ENCODE measurements at places on chromosomes 5 and 9.

DNA sequence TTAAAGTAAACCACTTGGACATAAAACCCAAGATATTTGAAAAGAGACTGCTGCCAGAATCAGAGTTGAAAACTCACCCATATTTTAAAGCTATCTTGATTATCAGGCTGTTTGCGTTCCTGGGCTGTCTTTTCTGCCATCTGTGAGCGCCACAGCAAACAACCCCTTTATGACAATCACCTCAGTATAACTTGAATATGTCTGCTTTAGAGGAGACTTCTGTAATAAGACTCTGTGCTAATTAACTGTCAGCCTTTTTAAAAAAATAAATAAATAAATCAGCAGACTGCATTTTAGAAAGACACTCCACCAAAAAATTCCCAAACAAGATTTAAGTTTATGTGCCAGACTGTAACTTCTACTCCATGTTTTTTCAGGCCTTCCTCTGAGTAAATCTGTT lies 375.7 kb upstream of the CCNH start:
- DNase-seq = no peak

GRCh38 chr9:127833555-127833954 lies 20.9 kb downstream of the ENG start:
- no peak for DNase-seq

- DNase-seq = no peak
Observed at GRCh38 chr9:124882231-124882630, 20.3 kb downstream of the ARPC5L start.

GRCh38 chr5:35900972-35901695 lies 37.3 kb downstream of the CAPSL start:
- DNase-seq = peak; percentile 10

- DNase-seq = no peak
Observed at GRCh38 chr9:7546261-7546660, 253.3 kb downstream of the DMAC1 start.

DNA sequence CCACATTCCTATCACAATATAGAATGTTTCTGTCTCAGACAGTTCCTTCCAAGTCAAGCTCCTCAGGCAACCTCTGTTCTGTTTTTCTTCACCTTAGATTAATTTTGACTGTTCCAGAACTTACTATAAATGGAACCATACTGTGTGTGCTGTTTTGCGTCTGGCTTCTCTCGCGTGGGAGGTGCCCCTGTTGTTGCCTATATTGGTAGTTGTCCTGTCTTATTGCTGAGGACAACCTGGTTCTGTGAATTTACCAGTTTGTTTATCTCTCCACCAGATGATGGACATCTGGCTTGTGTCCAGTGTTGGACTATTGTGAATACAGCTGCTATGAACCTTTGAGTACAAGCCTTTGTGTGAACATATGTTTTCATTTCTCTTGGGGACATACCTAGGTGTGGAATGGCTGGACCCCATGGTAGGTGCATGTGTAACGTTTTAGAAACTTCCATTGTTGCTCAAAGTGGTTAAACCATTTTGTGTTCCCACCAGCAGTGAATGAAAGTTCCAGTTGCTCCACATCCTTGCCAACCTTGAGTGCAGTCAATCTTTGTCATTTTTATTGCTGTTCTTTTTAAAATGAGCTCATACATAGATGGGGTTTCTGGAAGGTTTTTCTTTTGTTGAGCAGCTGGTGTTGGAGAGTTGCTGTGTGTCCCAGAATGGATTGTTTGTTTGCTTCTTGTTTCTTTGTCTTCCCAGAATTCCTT lies 18.1 kb downstream of the HMCN2 start:
- no peak for DNase-seq

DNA sequence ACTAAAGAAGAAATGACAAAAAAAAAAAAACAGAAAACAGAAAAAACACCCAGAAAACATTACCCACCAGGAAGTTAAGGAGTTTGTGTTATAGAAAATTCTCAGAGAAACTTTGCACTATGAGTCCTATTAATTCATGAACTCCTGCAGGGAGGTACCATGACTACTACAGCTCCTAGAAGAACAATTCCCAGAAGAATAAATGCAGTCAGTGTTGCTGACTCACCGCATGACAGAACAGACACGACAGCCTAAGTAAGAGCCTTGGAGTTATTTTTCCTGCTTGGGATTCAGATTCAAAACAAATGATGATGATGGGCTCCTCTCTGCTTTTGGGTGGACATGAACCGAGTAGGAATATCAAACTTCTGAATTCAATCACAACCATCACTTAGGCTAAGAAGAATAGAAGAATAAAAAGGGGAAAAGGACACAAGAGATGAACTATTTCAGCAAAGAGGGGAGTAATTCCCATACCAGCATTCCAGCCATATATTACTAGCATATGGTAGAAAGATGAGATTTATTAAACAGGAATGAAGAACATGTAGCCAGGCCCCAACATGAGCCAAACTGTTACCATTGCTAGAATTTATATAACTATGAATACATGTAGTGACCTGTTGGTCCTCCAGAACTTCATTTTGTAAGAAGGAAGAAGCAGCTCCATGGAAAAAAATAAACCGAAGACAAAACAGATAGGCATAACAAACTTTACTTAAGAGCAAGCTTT lies 209.6 kb upstream of the PDE4D start:
- DNase-seq = no peak

GRCh38 chr9:224582-225520 lies 10.2 kb downstream of the DOCK8 start:
- DNase-seq = no peak

- no peak for DNase-seq
Observed at GRCh38 chr9:34123682-34124081, 2.8 kb downstream of the DCAF12 start.

DNA sequence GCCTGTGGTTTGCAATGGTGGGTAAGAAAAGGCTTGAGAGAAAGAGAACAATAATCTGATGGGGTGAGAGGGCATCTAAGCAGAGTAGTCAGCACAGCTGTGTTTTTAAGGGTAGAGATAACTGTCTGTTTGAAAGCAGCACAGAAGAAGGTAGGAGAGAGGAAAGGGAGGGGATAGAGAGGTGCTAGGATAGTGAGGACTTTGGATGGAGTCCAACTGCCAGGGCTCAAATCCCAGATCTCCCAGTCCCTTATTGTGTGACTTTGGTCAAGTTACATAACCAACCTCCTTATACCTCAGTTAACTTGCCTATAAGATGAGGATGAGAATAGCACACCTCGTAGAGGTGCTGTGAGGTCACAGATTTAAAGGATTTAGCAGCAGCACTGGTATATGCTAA lies 55.6 kb downstream of the GPR21 start:
- DNase-seq = no peak

GRCh38 chr5:43771611-43772031 lies 168.6 kb downstream of the NNT start:
- no peak for DNase-seq

DNA sequence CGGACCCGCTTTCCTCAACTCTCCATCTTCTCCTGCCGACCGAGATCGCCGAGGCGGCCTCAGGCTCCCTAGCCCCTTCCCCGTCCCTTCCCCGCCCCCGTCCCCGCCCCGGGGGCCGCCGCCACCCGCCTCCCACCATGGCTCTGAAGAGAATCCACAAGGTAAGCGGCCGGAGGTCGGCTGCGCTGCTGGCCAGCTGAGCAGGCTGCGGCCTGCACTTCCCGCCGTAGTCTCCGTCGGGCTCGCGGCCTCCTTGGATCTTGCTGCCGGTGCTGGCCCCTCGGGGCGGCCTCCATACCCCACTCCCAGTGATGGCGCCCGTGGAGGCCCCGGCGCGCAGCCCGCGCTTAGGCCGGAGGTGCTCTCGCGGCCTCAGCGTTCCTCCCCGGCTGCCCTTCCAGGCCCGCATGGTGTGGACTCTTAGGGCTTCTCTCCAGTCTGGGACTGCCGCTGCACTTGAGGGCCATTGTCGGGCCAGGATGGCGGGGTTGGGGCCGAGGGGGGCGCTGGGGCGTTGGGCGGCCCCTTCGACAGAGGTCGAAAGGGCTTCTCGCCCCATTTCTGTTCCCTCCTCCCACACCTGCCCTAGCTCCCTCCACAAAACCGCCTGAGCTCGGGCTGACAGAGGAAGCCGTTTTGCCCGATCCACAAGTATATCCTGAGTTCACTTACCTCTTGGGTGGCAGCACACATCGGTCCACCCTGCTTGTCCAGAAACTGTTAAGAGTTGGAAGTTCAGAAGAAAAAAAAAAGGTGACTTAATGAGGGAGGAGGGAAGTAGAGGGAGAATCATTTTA lies 714 bp downstream of the UBE2D2 start:
- DNase-seq = no peak

DNA sequence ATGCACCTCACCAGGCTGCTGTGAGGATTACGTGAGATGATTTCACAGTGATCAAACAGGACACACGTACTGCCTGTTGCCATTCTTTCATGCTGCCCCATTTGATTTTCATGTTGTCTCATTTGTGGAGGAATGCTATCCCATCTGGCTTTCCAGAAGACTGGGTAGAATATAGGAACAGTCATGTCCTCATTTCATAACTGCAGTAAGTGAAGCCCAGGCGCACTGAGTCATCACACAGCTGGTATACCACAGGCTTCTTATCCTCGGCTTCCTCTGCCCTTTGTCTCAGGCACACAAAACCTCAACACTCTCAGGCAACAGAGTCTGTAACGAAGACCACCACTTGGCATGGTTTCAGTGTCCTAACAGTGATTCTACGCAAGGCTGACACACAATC lies 62.3 kb downstream of the LHFPL2 start:
- DNase-seq = no peak

- no peak for DNase-seq
Observed at GRCh38 chr5:112908854-112909253, 13.2 kb downstream of the REEP5 start.

GRCh38 chr5:107424491-107424890 lies 246.2 kb downstream of the EFNA5 start:
- DNase-seq = no peak

- DNase-seq = no peak
Observed at GRCh38 chr5:7377761-7378160, 18.2 kb upstream of the ADCY2 start.

DNA sequence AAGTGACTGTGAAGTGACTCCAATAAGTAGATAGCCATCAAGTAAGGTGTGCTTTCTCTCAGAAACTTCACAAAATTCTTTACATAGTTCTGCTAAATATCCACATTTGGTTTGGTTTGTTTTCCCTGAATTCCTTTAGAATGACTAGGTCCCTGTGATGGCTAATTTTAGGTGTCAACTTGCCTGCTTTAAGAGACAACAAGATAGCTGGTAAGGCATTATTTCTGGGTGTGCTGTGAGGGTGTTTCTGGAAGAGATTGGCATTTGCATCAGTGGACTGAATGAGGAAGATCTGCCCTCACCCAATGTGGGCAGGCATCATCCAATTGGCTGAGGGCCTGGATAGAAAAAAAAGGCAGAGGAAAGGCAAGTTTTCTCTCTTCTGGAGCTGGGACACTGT lies 8.3 kb upstream of the PTBP3 start:
- no peak for DNase-seq

GRCh38 chr9:122096620-122097415 lies 3.7 kb upstream of the TTLL11 start:
- no peak for DNase-seq

GRCh38 chr5:73214996-73215395 lies 42.0 kb downstream of the TMEM174 start:
- DNase-seq = peak; percentile 69

DNA sequence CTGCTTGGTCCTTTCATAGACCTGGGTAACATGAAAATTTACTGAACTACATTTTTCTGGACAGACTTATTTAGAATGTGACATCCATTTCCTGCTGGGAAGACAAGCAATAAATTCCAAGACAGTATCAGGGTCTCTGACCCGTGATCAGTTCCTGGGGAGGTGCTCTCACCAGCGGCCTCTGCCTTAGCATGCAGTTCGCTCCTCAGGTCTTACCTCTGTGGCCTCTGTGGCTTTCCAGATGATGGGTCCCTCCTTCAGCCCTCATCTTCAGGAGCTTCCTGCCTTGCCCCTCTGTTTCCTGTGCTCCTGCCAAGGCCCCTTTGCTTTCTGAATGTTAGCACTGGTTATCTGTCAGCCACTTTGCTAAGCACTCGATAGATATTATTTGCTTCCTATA lies 66.4 kb downstream of the CMYA5 start:
- no peak for DNase-seq

- peak; percentile 72 for DNase-seq
Observed at GRCh38 chr5:154397652-154398406, 48.0 kb upstream of the SAP30L start.

DNA sequence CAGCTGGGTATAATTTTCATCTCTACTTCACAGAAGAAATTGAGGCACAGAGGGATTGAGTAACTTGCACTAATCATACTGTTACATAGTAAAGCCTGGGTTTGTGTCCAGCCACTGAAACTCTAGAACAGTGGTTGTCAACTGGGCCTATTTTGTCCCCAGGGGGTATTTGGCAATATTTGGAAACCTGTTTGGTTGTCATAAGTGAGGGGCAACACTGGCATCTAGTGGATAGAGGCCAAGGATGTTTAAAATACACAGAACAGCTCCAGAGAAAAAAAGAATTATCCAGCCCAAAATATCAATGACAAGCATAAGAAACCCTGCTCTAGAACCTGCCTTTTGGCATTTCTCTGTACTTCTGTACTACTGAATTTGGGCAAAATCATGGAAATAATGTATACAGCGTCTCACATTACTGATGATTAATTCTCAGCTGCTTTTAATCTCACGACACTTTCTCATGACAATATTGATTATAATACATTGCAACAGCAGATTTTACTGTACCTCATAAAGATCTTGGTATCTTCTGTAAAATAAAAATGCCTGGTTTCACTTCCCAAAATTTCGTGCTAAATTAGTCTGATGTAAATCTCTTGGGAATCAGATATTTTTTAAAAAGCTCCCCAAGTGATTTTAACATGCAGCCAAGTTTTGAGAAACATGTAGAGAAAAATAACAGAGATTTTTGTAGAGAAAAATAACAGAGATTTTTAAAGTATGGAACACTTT lies 112.7 kb downstream of the RORB start:
- DNase-seq = no peak

- no peak for DNase-seq
Observed at GRCh38 chr5:91499943-91500531, 116.9 kb upstream of the ARRDC3 start.

- DNase-seq = no peak
Observed at GRCh38 chr5:42944989-42945388, 95.1 kb downstream of the ANXA2R start.

DNA sequence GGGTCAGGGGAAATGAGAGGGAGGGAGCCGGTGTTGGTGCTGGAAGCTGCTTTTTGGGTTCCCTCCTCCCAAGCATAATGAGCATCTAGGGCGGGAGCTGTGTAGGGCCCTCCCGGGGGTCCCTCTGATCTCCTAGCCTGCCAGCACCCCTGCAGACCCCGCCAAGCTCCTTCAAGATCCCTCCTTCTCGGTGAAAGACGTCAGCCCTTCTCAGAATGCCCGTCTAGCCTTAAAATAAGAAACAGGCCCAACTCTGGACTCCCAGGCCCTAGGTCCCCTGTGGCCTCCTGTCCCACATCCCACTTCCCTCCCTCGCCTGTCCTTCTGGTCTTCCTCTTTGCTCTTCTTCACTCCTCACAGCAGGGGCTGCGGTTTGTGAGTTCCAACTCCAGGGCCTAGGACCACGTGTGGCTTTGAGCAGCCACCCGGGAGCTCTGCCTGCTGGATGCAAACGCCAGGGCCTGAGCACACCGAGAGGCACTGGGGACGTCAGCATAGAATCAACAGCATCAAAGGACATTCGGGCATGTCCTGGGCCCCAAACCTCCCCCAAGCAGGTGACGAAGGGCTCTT lies 8.8 kb upstream of the SCGB3A1 start:
- no peak for DNase-seq

Data from NCI-H1092 (cell line).